GM12891 (cell line): ENCODE measurements at places on chromosomes 11 and 22.

DNA sequence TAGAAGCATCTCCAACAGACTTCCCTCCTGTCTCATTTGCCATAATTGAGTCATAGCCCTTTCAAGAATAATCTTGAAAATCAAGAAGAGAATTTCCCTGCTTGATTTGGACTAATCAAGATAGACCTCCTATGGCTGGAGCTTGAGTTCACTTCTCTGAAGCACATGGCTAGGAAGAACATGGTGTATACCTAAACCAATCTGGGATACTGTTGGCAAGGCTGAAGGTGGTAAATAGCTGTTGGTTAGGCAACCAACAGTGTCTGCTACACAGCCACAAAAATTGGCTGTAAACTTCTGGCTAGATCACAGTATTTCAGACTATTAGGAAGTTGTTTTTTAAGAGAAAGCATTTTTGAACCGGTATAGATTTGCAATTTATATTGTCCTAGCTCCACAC, 4.9 kb downstream of the CRYAB start:
- DNase-seq = no peak

- no peak for DNase-seq
These were observed 1.2 kb upstream of the P2RY6 start for GRCh38 chr11:73270855-73271477.

DNA sequence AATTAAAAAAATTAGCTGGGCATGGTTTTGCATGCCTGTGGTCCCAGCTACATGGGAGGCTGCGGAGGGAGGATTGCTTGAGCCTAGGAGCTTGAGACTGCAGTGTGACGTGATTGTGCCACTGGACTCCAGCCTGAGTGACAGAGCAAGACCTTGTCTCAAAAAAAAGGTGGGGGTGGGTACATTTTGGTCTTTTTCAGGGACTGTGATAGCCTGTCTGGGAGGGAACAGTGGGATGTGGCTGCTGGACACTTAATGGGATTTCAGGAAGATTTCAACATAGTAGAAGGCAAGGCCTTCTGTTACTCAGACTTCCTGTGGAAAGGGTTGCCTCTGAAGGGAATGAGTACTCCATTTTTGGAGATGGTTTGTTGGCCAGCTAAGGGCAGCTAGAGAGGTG, 40.6 kb downstream of the RELT start:
- no peak for DNase-seq

GRCh38 chr11:87265132-87265531, 227.4 kb downstream of the TMEM135 start:
- no peak for DNase-seq

- no peak for DNase-seq
These were observed 66.9 kb upstream of the CHRM4 start for GRCh38 chr11:46458491-46458890.

DNA sequence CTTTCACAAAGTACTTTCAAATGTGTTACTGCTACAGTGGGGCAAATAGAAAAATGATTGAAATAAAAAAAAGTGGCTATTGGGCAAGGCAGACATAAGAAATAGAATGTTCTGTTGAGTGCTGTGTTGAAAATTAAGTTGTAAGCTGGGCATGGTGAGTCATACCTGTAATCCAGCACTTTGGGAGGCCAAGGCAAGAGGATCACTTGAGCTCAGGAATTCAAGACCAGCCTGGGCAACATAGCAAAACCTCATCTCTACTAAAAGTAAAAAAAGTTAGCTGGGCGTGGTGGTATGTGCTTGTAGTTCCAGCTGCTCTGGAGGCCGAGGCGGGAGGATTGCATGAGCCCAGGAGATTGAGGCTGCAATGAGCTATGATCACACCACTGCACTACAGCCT, 26.9 kb upstream of the LDHA start:
- no peak for DNase-seq

DNA sequence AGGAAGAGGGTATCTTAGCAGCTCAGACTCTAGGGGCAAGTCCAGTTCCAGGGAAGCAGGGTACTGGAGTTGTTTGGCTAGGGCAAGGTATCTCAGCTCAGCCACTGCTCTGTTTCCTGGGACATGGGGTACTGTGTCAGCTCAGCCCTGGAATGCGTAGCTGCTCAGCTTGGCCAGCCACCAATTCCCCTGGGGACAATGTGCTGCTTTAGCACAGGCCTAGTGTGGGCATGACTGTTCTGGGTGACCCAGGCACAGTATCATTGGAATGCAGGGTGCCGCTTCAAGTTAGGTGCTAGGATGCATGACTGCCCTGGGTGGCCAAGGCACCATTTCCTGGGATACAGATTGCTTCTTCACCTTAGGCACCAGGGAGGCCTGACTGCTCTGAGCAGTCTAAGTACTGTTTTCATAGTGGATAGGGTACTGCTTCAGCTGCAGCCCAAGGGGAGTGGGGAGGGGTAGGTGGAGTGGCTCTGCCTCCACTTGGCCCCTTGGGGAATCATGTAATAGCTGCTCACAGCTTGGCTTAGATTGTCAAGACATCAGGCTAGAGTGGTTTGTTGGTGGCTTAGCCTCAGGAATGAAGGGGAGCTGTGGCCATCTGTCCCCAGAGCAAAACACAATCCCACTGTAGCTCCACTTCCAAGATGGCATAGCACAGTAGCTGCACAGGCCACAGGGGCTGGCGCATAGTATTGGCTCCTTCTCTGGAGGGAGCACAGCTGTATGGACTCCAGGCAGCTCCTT, 36.0 kb downstream of the MADD start:
- DNase-seq = no peak

GRCh38 chr11:102448869-102449224, 3.7 kb downstream of the TMEM123 start:
- no peak for DNase-seq

GRCh38 chr11:124800226-124800929, at the start of gene MSANTD2:
MSANTD2 (minus strand) TSS chr11:124800406; CDS start chr11:124800380, 26 bp downstream.
- DNase-seq = peak; percentile 77

GRCh38 chr22:45889539-45890350, 87.2 kb downstream of the WNT7B start:
- DNase-seq = no peak

- no peak for DNase-seq
These were observed 802.4 kb downstream of the TBC1D22A start for GRCh38 chr22:47564651-47565434.

GRCh38 chr11:16873289-16873688, 134.8 kb downstream of the C11orf58 start:
- no peak for DNase-seq

DNA sequence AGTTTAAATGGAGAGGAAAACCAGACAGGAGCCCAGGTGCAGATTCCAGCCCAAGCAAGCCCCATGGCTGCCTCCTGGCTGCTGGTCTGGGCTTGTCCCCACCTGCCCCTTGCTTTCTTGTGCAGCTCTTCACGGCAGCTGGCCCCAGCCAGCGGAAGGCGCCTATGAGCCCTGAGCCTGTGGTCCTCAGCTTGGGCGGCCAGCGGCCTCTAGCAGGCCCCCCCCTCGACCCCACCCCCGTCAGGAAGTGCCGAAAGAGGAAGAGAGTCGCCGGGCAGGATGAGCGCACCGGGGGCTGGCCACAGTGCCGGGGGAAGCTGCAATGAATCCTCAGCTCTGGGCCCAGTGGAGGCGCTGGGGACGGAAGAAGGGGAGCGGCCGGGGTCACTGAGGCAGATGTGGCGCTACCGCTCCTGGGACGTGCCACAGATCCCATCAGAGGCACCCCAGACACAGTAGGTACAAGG, 2.1 kb upstream of the DGKZ start:
- DNase-seq = peak; percentile 42

DNA sequence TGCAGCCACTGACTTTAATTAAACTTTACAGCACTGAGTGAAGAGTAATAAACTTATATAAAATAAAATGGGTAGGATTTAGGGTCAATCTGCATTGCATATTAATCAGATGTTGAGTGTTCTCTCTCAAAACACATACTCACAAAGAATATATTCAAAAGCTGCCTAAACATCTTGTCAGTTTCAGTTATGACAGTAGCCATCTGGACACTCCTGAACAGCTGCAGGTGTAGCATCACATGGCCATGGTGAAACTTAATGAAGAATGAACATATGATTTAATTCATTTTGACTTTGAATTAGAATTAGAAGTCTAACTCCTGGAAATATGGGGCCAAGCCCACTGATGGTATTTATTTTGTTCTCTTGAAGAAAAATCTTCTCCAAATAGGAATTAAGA, 684.3 kb upstream of the RAG2 start:
- no peak for DNase-seq

- DNase-seq = no peak
These were observed 7.6 kb downstream of the KLHL35 start for GRCh38 chr11:75425422-75425821.

- DNase-seq = no peak
These were observed 35.3 kb downstream of the GALNT18 start for GRCh38 chr11:11586465-11586864.

DNA sequence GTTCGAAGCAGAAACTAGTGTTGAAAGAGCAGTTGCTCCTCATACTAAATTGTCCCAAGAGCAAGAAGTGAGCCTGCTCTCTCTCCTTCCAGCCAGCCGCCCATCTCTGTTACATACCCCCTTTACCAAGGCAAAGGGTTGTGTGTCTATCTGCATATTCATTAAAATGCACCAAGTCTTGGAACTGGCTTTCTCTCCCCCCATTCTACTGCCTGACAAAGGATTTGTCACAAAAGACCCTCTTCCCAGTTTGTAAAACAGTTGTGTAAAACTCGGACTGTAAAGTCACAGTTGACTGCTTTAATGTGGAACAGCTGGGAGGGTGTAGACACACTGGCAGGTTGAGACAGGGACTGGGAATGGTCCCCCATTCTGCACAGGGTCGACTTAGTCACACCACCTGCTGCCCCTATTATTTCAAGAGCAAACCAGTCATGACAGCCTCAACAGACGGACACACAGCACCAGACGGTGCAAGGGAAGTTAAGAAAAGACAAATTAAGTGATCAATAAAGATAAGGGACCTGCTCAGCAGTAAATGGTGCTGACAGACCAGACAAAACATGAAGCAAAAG, 60.0 kb upstream of the HTATIP2 start:
- no peak for DNase-seq

DNA sequence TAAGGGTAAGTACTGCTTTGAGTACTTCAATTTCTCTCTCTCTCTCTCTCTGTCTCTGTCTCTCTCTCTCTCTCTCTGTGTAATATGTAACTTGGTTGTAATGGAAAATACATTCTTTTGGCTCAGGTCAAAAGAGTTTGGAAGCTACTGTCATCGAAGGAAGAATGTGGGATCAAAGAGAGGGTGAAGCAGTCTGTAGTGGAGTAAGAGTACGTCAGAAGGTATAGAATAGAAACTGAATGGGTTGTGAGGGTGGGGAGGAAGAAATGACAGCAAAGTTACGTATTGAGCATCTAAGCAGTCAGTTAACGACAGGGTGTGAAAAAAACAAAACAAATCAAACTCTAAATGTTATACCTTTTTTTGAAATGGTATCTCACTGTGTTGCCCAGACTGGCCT, 10.0 kb downstream of the NCAM1 start:
- DNase-seq = no peak

- DNase-seq = no peak
These were observed 18.1 kb downstream of the P2RX3 start for GRCh38 chr11:57356268-57356667.

DNA sequence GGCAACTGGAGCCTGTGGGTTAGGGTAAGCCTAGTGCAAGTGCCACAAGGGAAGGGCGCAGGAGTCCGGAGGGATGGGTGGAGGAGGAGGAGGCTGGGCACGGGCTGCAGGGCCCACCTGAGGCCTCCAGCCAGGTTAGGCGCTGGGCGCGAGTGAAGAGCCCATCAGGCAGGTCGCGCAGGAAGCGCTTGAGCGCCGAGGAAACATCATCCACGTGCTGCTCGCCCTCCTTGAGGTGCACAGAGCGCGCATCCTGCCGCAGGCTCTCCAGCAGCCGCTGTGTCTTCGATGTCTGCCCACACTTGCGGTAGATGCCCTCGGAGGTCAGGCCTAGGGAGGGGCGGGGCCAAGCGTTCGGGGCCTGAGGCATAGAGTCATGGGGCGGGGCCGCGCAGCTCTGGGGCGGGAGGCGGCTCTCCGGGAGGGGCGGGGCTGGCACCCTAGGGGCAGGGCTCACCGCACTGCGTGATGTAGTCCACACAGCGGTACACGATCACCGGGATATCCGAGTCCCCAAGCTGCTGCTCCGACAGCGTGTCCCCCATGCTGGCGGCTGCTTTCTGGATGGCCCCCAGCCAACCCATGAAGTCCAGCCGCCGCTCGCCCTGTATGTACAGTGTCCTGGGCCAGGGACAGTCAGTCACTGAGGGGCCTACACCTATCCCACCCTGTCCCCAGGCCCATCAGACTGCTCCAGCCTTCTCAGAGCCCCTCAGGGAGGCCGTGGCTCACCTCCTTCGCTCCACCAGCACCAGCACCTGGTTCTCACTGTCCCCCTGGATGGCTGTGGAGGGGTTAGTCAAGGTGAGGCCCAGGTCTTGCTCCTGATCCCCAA, 22.9 kb upstream of the PDE2A start:
- DNase-seq = no peak

GRCh38 chr11:20197881-20198280, 37.6 kb upstream of the DBX1 start:
- no peak for DNase-seq

DNA sequence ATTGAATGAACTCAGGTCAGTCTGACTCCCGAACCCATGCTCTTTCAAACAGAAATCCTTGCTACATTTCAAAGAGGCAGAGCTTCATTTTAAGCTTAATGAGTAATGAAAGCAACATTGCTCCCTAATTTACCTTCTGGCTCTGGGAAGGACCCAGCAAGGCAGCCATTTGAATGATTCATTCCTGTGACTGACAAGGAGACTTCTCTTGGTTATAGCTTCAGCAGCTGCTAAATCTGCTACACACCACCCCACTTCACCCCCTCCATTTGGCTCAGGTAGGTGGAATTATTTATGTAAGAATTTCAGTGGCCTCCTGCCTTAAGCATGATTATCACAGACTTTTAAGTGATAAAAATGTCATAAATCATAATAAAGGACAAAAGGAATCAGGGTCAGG, 117.7 kb downstream of the KCNC1 start:
- no peak for DNase-seq

GRCh38 chr11:113730887-113731726, 25.0 kb upstream of the TMPRSS5 start:
- DNase-seq = no peak

DNA sequence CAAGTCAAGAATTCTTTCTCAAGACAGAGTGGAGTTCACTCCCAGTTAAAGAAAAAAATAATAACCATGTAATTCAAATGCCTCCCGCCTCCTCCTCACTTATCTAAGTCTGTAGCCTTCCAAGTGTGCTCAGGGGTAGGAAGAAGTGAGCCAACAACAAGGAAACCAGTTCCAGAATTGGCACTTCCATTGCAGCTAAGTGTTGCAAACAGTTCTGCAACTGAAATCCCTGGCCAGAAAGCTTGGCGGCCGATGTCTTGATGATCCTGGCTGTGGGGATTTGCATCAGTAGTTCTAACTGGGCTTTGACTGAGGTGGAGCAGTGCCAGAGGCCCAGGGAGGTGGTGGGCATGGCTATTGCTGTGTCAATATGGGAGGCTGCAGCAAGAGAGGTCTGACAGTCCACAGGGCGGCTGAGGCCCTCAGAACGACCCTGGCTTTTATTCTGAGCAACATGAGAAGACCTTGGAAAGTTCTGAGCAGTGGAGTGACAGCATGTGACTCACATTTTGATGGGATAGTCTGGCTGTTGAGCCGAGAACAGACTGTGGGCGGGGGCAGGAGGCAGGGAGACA, 19.2 kb downstream of the DHCR7 start:
- DNase-seq = no peak

- DNase-seq = no peak
These were observed 47.0 kb upstream of the ALKBH3 start for GRCh38 chr11:43833657-43834073.
